T-helper 9 cell (primary cell): ENCODE measurements at places on chromosomes 5 and 9.

- DNase-seq: peak; percentile 91
These were observed at the start of gene ACO1 for GRCh38 chr9:32384364-32385151. TSS of gene ACO1 (plus strand) at chr9:32384643. CDS start at chr9:32405507, 20,864 bp downstream.

GRCh38 chr9:131539223-131539923, 6.0 kb upstream of the PRRT1B start:
- no peak for DNase-seq

DNA sequence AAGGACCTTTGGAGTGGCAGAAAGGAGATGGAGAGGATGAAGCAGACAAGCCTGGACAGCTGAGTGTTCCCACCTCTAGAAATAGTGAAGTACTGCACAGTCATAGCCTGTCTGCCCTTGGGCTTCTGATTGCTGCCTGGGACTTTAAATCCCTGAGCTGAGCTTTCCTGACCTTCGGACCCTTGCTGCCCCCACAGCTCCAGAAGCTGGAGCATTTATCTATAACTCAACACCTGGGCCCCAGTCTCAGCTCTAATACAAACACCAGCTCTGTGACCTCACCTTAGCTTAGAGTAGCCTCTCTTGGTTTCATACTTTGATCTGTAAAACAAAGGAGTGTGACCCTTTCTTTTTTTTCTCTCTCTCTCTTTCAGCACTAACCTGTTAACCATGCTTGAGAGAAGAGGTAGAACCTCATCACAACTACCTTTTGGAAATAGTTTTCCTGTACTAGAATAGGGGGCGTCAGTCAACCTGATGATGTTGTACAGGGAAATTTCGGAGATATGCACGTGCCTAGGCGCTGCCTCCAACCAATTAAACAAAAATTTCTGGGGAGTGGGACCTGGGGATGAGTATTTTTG, 25.4 kb upstream of the ELL2 start:
- no peak for DNase-seq

GRCh38 chr5:141757402-141757801, 75.4 kb upstream of the ARAP3 start:
- DNase-seq: no peak

GRCh38 chr5:14299666-14300065, 156.5 kb downstream of the TRIO start:
- DNase-seq: no peak

DNA sequence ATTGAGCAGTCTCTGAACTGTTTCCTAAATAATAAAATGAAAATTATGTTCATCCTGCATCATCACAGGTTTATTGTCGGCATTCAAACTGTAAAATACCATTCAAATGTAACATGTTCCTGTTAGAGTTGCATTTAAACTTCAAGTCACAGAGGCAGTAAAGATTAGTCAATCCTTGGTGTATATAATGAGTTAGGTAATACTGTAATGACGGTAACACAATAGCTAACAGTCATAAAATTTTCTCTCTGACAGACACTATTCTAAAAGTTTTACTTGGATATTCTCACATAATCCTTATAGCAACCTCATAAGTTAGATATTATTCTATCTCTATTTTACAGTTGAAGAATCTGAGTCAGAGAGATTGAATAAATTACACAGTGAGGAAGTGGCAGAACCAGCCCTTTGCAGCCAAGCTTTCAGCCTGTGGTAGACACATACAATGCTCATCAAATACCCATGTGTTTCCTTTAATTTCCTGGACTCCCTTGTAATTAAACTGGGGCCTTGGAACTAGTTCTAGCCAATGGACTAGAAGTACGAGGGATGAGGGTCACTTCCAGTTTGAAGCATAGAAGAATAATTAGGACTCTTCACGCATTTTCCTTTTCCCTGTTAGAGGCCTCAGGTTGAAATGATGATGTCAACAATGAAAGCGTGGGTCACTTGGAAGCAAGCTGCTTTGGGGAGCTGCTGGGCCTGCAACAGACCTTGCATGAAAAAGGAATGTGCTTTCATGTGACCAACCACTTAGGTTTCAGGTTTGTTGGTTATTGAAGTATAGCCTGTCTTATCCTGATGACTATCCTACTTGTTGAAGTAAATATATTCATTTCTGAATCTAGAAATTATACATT, 12.3 kb upstream of the CAST start:
- no peak for DNase-seq

GRCh38 chr5:66796305-66797292, 200.4 kb downstream of the MAST4 start:
- no peak for DNase-seq

GRCh38 chr5:169161022-169161680, 139.8 kb downstream of the SLIT3 start:
- no peak for DNase-seq

DNA sequence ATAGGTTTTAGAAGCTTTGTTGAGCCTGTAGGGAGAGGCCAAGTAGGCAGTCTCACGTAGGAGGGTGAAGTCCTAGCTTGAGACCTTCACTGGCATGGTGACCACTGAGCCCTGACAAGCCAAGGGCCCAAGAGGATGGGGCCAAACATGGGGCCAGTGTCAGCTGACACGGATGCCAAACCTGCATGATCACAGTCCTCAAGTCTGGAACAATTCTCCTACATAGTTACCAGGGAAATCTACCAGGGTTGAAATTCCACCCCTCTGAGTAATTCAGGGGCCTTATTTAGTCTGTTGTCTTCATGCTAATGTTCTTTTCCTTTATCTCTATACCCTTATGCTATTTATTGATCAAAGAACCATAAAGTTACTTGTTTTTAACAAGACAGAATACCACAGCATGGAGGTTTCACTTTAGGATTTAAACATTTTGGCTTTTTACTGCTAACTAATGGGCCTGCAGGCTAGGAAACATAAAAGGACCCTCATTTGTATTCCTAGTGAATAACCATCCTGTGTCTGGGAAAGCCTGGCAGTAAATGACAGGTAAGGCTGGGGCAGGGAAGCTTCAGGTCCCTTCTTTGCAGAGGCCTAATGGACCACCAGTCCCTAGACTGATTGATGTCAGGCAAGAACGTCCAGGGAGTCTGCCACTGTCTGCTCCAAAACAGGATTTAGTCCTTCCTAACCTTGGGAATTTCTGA, 140.8 kb downstream of the FGF1 start:
- DNase-seq: no peak

DNA sequence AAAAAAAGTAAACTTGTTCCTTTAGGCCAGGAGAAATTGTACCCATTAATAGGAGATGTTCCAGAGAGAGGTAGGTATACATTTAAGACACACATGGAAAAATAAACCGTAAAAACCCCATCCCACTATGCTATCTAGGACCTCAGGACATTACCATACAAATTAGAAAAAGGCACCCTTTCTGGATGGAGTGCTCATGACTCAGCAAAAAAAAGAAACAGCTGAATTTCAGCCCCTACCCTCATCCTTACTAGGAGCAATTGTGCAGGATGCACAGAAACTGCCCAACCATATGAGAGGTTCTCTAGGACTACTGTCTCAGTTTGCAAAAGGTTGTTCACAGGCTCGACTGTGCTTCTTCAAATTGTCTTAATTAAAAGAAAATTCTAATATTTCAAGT, 368.2 kb downstream of the HINT1 start:
- no peak for DNase-seq

GRCh38 chr5:107990881-107991810, 320.4 kb upstream of the EFNA5 start:
- DNase-seq: no peak

GRCh38 chr5:28707706-28708105, 1669.3 kb upstream of the CDH9 start:
- no peak for DNase-seq

DNA sequence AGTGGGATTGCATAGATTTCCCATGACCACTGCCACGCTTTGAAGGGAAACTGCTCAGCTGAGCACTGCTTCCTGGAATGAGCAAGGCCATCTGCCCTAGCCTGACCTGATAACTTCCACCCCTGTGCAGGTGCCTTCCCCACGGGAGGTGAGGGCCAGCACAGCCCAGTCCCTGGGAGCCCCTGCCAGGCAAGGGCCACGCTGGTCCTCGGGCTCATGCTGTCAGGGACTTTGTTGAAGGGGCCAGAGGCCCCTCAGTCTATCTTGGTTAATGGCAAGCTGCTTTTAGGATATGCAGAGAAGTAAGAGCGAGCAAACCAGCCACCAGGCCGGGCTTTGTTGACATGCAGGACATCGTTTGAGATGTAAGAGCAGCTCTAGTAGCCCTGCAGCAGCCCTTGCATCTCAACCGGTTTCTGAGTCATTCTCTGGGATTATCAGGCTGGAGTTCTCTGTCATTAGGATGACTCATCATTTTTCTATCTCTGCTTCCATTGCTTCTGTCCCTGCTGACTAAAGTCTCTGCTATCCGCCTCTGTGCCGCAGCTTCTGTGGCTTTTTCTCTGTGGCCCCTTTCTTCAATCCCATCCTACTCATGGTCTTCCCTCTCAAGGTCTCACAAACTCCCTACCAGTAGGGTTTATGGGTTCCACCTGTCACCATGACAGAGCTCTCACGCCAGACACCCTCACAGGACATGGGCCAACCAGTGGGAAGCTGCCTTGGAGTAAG, 30.6 kb upstream of the IQGAP2 start:
- DNase-seq: no peak

- no peak for DNase-seq
These were observed 176.7 kb downstream of the NXNL2 start for GRCh38 chr9:88711719-88712118.

- DNase-seq: no peak
These were observed 21.4 kb upstream of the FLT4 start for GRCh38 chr5:180670586-180671359.
